Activated T-cell treated with anti-CD3 and anti-CD28 coated beads for 24 hours (primary cell): ENCODE measurements at places on chromosomes 4 and X.

DNA sequence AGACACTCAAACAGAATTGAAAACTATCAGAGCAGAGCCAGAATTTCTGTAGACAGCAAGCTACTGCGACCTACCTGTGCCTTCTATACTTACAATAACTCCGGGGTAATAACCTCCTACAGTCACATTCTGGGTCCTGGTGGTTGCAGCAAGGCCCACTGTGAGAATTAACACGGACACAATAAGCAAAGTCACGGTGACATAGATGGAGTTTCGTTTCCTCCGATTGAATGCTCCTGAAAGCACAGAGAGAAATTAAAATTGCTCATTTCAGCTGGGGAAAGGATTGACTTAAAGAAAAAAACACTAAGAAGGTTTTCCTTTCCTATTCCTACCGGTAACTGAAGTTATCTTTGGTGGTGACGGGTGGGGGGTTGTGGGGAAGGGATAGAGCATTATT, 7.0 kb downstream of the TMEM255A start:
- no peak for DNase-seq

DNA sequence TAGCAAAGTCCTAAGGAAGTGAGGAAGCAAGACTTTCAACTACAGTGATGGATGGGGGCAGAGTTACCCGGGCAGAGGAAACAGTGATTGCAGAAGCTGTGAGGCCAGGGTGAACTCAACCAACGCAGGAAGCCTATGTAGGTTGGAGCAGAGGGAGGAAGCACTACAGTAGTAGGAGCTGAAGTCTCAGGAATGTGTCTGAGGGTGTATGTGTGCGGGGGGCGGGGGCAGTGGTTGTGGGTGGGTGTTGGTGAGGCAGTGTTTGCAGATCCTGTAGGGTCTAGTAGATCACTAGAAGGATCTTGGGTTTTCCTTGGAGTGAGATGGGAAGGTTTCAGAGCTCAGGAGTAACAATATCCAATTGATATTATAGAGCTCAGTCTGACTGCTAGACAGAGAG, 9.9 kb upstream of the MID1 start:
- no peak for DNase-seq

DNA sequence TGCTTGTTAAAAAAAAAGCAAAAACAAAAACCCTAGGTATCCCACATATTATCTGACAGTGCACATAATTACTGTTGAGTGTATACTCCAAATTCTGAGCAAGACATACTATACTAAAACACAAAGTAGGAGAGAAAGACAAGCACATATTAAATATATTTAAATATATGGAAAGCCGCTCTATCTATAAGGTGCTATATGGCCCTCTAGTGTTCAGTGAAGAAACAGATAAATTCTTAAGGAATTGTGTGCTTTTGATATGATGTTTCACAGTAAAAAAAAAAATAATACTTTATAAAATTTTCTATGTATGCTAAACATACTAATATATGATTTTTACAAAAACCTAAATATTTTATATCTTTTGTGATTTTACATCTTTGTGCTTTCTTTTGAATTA, 137.8 kb downstream of the FBXW7 start:
- no peak for DNase-seq

GRCh38 chr4:86274642-86275041, 85.2 kb downstream of the MAPK10 start:
- no peak for DNase-seq

GRCh38 chr4:118760493-118760892, 75.3 kb downstream of the METTL14 start:
- DNase-seq: no peak

DNA sequence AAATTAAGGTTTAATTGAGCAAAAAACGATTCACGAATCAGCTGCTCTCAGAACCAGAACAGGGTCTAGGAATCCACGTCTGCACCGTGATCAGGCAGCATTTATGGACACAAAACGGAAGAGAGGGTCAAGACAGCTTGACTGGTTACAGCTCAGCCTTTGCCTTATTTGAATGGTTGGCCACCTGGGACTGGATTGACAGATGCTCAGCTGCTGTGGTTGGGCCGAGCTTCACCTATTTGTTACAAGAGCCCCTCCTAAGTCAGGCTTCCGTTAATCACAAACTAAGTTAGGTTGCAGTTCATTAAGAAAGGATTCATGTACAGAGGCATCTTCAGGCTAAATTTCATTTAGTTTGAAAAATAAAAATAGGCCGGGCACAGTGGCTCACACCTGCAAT, 50.6 kb upstream of the MAN2B2 start:
- DNase-seq: no peak

GRCh38 chrX:75076429-75076828, 79.7 kb downstream of the ABCB7 start:
- no peak for DNase-seq

DNA sequence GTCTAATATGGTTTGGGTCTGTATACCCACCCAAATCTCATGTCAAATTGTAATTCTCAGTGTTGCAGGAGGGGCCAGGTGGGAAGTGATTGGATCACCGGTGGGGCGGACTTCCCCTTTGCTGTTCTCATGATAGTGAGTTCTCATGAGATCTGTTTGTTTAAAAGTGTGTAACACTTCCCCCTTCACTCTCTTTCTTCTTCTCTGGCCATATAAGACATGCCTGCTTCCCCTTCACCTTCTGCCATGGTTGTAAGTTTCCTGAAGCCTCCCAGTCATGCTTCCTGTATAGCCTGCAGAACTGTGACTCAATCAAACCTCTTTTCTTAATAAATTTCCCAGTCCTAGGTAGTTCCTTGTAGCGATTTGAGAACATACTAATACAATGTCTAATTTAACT, 19.7 kb upstream of the SCRG1 start:
- no peak for DNase-seq

DNA sequence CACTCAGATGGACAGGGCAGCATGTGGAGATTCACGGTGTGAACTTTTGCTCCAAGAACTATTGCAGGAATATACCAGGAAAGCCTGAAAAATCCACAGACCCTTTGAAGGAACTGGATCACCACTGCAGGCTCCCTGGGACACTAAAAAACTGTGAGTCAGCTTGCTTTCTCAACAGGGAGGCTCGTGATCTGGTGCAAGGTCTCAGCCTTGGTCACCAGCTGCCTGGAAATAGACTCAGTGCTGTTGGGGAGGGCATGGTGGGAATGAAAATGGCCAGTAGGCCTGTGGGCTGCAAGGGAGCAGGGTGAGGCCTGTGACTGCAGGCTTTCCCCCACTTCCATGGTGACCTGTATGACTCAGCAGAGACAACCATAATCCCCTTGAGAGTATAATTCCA, 426.4 kb upstream of the RPS6KA3 start:
- DNase-seq: no peak

- DNase-seq: no peak
These were observed 88.2 kb upstream of the PPARGC1A start for GRCh38 chr4:23978002-23978401.

DNA sequence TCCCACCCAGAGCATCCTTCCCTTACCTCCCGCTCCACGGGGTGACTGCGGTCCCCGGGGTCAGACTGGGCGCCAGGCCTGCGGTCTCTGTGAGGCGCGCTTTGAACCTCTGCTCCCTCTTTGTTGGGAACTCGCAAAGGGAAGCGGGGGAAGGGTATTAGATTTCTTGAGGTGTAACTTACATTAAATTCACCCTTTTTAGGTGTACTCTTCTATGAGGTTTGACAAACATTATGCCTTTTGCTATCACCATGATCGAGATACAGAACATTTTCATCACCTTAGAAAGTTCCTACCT, 569 bp downstream of the DCK start:
- no peak for DNase-seq

- DNase-seq: no peak
These were observed 68.8 kb upstream of the CT45A1 start for GRCh38 chrX:135644624-135645023.

- no peak for DNase-seq
These were observed 204.4 kb upstream of the MAMLD1 start for GRCh38 chrX:150158554-150159332.

- DNase-seq: no peak
These were observed 10.7 kb downstream of the BBS12 start for GRCh38 chr4:122742933-122743829.

DNA sequence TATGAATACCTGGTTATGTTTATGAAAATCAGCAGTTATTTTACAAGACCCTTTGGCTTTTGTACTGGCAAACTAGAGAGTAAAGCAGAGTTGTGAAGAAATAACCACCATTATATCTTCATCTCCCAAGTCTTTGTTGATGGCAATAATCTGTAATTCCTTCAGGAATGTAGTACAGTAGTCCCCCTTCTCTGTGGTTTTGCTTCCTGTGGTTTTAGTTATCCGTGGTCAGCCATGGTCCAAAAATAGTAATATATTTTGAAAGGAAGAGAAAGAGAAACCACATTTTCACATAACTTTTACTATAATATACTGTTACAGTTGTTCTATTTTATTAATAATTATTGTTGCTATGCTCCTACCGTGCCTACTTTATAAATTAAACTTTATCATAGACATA, 27.8 kb downstream of the BANK1 start:
- DNase-seq: no peak

DNA sequence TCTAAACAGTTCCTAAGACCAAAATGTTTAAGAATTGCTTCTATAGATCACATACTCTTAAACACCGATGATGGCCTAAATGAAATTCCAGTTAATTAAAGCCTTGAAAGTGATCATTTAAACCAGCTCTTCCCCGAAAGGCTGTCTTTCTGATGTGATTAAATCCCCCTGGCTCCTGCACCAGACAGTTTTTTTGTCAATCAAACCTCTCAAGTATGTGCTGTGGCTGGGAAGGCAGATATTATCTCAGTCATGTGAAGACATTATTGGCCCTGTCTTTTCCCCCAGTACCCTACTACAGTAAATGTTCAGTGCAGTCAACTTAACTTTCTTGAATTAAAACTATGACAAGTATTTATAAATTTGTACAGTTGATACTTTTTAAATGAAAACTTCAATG, 121.0 kb upstream of the MYOZ2 start:
- no peak for DNase-seq

DNA sequence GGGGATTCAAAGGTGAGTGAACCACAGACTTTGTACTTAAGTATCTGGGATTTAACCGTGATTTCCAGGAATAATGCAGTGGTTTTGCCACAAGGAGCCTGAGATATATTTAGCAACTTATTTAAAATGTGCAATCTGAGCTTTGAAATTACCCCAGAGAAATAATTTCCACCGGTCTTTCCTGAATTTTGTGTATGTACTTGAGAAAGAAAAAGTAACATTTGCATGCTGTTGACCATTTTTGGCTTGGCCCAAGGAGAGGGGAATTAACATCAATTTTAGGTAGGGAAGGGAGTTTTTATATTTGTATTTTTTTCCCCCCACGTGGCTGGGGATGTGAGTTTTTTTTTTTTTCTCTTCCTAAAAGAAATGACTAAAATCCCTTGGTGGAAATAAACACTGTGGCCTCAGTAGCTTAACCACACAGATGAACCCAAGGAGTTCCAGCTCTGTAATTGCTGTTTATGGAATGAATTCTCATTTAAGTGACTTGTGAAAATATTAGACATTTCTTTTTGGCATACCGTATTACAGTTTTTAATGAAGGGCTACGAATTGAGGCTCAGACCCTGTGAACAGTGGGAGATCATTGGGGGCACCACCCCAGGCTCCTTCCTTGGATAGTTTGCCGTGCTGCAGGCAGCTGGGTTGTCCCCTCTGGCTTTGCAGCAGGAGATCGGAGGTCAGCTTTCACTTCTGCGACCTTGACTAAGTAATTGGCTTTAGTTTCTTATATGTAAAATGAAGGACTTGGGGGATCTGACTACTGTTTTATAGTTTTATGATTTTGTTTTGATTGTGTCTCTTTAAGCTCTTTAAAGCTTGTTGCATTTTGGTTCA, 116.1 kb downstream of the ARHGAP10 start:
- DNase-seq: no peak

GRCh38 chr4:4585012-4585670, 43.3 kb upstream of the STX18 start:
- no peak for DNase-seq

DNA sequence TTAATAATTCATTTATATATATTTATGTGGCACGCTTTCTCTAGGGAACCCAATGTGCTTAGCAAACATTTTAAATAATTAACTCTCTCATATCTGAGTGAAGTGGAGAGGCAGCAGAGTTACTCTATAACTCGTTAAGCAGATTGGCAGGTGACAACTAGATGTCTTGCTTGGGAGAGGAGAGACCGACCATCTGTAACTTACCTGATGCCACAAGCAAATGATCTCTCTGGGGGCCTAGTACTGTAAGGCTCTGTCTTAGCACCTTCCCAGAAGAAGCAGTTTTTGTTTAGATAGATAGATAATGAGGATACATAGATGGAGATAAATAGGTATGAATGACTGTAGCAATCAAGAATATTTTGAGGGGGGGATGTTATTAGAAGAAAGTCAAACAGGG, 11.9 kb upstream of the SEL1L3 start:
- no peak for DNase-seq

GRCh38 chr4:176622251-176622948, 170.3 kb downstream of the VEGFC start:
- DNase-seq: no peak

- DNase-seq: no peak
These were observed 37.5 kb downstream of the TMEM271 start for GRCh38 chr4:538542-539142.
